Muscle of arm (tissue), 14 donors: ENCODE measurements at places on chromosomes 16 and 17. TPM values are rescaled to one million over a fixed set of nuclear protein-coding genes. Genes with fewer than 3 reads are reported as not detected.
A peak's percentile ranks its signal among the peaks of the same experiment; 100 is the strongest.

The CPPED1 gene
- 8.4 TPM for polyA plus RNA-seq

GRCh38 chr17:56011406-56012131 is 141.7 kb upstream of the ANKFN1 start:
- DNase-seq: no peak

The C17orf78 gene
- not detected for polyA plus RNA-seq

The SPAG7 gene
- polyA plus RNA-seq: 84.2 TPM

- peak; percentile 59 for DNase-seq
Observed at GRCh38 chr16:27779641-27780164, 229.8 kb downstream of the KATNIP start.

The PMP22 gene
- polyA plus RNA-seq: 187 TPM

- DNase-seq: no peak
Observed at GRCh38 chr16:55832773-55833691, at the start of gene CES1. Gene CES1, minus strand, starts transcription at chr16:55833096. Its CDS starts 41 bp downstream, at chr16:55833055.

The TRPV3 gene
- polyA plus RNA-seq: 5.7 TPM

- peak; percentile 58 for DNase-seq
Observed at GRCh38 chr16:11020792-11021551, 76.6 kb downstream of the CLEC16A start.

GRCh38 chr16:79463841-79464240 is 136.7 kb downstream of the MAF start:
- DNase-seq: no peak

DNA sequence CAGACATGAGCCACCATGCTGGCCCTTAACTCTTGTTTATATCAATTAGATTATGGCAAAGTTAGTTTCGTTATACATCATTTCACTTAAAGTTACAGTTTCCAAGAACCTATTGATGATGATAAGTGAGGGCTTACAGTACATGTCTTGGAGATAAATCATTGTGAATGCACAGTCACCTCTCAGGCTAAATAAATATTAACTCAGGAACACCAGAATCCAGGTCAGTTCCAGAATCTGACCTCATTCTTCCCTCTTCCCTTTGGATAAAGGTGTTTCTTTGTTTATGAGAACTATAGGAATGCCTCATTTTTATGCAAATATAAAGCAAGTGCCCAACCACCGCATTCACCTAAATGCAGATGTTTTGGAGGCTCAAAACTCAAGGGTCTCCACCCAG is 48.4 kb upstream of the CRYM start:
- no peak for DNase-seq

The EMC8 gene
- 18.2 TPM for polyA plus RNA-seq

DNA sequence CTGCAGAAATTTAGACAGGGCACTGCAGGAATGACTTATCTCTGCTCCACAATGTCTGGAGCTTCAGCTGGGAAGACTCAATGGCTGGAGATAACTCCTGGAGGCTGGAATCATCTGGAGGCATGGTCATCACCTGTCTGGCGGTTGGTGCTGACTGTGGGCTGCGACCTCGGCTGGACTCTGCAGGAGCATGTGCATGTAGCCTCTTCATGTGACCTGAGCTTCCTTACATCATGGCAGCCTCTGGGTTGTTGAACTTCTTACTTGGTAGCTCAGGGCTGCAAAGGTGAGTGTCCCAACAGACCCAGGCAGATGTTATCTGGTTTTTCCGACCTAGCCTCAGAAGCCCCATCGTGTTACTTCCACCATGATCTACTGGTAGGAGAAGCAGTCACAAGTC is 188.2 kb upstream of the RPL38 start:
- DNase-seq: no peak

- DNase-seq: no peak
Observed at GRCh38 chr17:43998552-43998951, 5.9 kb upstream of the NAGS start.

DNA sequence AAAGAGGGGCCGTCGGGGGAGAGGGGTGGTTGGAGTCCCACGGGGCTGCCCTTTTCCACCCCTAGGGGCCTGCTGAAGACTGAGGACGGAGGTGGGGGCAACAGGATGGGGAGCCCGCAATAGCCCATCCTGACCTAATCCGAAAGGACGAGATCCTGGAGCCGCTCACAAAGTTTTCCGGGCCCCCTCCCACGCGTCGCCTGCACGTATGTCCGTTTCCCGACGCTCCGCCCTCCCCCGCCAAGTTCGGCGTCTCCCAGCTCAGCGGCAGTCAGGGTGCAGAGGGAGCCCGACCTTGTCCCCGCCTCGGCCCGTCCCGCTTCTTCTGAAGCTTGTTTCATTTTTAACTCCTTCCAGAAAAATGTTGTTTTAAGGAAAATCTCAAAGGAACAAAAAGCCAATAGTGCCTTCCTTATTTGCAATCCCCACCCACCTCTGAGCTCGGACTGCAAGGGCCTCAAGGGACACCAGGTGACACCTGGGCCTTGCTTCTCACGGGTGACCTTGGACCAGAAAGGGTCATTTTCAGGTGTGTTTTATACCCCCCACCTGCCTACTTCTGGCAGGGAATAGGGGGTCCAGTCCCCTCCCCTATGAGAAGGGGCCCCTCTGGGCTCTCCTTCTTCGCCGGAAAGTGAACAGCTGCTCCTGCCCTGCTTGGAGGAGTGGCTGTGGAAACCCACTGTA is 3.4 kb upstream of the ZNF423 start:
- DNase-seq: peak; percentile 71

The CAVIN1 gene
- polyA plus RNA-seq: 230 TPM

The SLC13A2 gene
- polyA plus RNA-seq: not detected

- no peak for DNase-seq
Observed at GRCh38 chr16:30398661-30399434, 3.6 kb downstream of the ZNF48 start.

- DNase-seq: no peak
Observed at GRCh38 chr17:27544350-27545131, 86.4 kb upstream of the LGALS9 start.

The HBQ1 gene
- 0.57 TPM for polyA plus RNA-seq

The SHPK gene
- 8.5 TPM for polyA plus RNA-seq

- no peak for DNase-seq
Observed at GRCh38 chr17:37743875-37744632, 805 bp downstream of the HNF1B start.

The ZNF207 gene
- polyA plus RNA-seq: 153 TPM

The VAT1L gene
- 5.4 TPM for polyA plus RNA-seq

DNA sequence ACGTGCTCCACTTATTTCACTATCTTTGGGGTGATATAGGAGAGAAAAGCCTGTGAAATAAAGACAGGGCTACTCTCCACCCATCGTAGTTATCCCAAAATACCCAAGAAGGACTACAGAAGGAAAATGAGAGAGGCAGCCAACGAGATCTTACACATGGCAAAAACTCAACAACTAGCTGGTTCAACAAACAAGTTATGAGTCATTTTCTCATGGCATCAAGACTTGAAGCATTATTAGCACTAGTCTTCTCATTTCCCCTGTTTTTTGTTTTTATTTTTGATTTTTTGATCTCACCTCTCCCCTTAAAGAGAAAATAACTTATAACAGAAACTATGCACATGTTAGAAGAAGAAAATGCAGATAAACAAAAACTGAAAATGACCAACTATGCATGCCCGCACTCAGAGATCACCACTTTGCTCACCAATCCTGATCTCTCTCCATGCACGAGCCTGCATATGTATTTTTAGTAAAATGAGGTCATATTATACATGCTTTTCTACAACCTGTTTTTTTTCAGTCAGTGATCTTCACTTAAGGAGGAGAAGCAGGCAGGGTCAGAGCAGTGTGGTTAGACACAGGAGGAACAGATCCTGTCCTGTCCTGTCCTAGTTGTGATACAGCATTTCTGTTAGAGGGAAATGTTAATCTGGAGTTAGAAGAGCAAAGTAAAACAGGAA is 22.8 kb downstream of the FAM117A start:
- no peak for DNase-seq

DNA sequence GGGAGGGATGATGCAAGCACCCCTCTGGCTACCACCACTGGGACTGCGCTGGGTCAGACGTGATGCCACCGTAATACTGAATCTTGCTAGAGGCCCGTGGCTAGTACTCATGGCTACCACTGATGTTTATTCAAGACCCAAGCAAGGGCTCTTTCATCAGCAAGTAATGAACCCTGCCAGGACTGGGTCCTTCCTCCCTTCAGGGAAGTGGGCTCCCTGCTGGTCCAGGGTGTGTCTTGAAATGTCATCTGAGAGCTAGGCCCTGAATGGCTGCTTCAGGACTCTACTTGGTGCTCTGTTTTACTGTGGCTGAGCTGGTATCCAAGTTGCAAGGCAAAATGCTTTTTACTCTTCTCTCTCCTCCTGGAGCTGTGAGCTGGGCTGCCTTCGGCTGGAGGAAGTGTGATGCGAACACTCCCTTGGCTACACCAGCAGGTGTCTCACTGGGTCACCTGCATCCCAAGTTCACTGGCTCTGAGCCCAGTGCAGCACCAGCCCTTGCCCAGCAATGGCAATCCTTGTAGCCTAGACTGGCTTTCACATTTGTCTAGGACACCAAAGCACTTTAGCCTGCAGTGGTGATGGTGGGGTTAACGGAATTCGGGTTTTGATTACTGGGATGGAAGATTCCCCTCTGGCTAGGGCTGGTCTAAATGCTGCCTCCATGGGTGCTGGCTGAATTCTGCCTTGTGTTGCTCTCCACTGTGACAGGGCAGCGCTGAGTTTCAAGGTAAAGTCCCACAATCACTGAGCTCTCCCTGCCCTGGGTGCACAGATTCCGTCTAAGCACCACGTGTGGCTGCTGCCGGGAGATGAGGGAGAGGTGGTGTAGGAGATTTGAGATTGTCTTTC is 98.6 kb downstream of the USP22 start:
- DNase-seq: no peak

- DNase-seq: no peak
Observed at GRCh38 chr17:71423871-71424546, 696.8 kb upstream of the SOX9 start.

DNA sequence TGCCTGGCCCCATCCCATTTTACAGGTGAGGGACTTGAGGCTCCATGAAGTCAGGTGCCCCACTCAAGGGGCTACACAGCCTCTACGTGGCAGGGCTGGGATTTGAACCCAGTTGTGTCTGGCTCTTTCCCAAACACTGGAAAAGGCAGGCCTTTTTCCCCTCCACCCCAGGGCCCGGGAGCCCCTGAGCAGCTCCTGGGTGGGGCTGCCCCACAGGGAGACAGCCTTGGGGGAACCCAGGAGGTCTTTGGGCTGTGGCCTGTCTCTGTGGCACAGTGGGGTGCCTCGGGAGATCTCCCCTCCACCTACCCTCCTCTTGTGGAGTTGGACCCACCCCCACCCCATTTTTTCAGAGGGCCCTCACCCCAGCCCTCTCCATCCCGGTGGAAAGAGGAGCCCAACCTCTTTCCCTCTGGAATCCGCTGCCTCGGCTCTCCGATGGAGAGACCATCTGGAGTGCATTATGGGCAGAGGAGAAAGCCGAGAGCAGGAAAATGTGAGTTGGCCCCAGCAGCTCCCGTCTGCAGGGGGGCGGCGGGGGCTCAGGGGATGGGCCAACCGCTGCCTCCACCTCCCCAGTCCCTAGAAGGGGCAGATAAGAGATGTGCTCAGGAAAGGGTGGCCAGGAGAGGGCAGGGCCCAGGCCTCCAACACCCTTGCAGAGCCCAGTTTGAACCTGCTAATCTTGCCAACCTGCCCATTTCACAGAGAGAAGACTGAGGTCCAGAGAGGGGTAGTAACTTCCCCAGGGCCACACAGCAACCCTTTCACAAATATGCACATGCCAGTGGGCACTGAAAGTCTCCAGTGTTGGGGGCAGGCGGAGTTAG is 15.4 kb upstream of the TMEM92 start:
- peak; percentile 92 for DNase-seq

DNA sequence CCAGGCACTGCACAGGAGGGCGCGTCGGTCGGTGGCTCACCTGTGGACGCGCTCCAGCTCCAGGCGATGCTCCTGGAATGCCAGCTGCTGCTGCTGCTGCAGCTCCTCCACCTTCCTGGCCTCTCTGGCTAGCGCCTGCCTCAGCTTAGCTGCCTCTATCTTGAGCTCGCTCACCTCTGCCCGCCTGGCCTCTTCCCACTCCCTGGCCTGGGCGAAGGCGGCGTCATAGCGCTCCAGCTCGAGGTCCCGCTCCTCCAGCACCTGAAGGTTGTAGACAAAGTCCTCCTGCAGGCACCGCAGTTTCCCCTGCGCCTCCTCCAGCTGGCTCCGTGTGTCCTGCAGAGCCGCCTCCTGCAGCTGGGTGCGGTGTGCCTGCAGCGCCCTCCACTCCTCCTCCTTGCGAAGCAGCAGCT is 11.1 kb downstream of the CCDC57 start:
- DNase-seq: no peak
